RWPE2 (cell line): ENCODE measurements at places on chromosomes 1 and 21.
A peak's percentile ranks its signal among the peaks of the same experiment; 100 is the strongest.

DNA sequence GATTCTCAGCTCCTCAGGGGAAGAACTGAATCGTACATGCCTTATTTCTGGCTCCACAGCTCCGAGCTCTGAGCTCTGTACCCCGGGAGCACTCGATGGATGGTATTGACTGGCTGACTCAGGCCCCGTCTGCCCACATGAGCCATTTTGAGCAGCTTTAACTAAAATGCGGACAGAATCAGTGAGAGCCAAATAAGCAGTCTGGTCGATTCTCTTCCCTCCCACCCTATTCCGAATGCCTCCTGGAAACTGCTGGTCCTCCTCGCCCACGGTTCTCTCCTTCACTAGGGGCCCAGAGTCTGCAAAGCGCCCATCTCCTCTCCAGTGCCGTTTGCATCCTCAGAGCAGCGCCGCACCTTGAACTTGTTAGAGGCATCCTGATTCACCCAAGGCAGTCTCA is 125.9 kb upstream of the IRF2BP2 start:
- no peak overlapping the region for H3K4me3 ChIP-seq
- DNase-seq, result no peak
- H3K27me3 ChIP-seq, result no peaks in the 10 kb centered on the region
- peaks cover 12% of the 10 kb centered on the region for H3K4me1 ChIP-seq
- no peaks in the 10 kb centered on the region for H3K36me3 ChIP-seq

- H3K27ac ChIP-seq, result no peak overlapping the region
- no peak overlapping the region for H3K4me3 ChIP-seq
- H3K27me3 ChIP-seq, result no peaks in the 10 kb centered on the region
- H3K36me3 ChIP-seq, result no peaks in the 10 kb centered on the region
- DNase-seq, result no peak
These were observed 38.6 kb upstream of the COL6A1 start for GRCh38 chr21:45942755-45943629.

- no peak overlapping the region for H3K4me3 ChIP-seq
- DNase-seq, result no peak
- H3K27ac ChIP-seq, result no peak overlapping the region
- H3K4me1 ChIP-seq, result peaks cover 5% of the 10 kb centered on the region
- H3K27me3 ChIP-seq, result no peaks in the 10 kb centered on the region
These were observed 28.4 kb upstream of the NLRP3 start for GRCh38 chr1:247387565-247387964.

DNA sequence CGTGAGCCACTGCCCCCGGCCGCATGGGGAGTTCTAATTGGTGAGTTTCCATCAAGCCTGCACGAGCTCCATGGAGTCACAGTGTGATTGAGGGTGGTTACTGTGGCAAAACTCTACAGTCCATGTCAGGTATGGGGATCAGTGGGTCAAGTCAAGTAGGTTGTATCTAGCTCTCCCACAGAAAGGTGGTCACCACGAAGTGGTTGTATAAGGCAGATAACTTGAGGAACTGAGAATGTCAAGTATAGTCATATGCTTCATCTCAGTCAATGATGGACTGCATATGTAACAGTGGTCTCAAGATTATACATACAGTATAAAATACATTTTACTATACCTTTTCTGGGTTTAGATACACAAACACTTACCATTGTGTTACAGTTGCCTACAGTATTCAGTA is 348.6 kb upstream of the ZP4 start:
- H3K4me1 ChIP-seq, result no peaks in the 10 kb centered on the region
- no peak overlapping the region for H3K4me3 ChIP-seq
- H3K27me3 ChIP-seq, result no peaks in the 10 kb centered on the region
- no peaks in the 10 kb centered on the region for H3K36me3 ChIP-seq

DNA sequence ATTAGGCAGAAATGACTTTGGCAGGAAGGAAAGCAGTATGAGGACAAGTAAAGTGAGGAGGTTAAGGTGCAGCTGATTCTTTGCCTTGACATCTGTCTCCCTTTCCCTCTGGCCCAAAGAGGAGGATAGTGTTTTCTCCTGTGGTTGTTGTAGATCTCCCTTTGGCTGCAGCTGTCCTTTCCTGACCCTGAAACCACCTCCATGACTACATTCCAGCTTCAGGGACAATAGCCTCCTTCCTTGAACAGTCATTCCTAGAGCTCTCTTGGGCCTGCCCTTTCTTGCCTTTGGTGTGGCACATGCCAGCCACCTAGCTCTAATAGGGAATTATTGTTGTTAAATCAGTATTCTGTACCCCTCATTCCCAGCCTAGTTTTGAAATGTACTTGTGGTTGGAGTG is 6.2 kb downstream of the ZMYM1 start:
- DNase-seq, result peak; percentile 59
- H3K27ac ChIP-seq, result peak overlapping the region; percentile 80
- no peak overlapping the region for H3K4me3 ChIP-seq
